Smooth muscle cell of trachea (primary cell): ENCODE measurements at places on chromosomes 3 and 15. TPM values are rescaled to one million over a fixed set of nuclear protein-coding genes. Genes with fewer than 3 reads are reported as not detected.

Gene CPEB1
- 36.7 and 42.7 TPM in 2 replicates for total RNA-seq

Gene MEIS2
- 51.1 and 60.0 TPM in 2 replicates for total RNA-seq

Gene AADACL2
- total RNA-seq: not detected in 2 replicates

Gene SUMF1
- total RNA-seq: 95.1 and 134 TPM in 2 replicates

Gene DET1
- total RNA-seq: 6.6 and 8.1 TPM in 2 replicates

Gene ACTRT3
- total RNA-seq: 4.8 and 5.4 TPM in 2 replicates

Gene TRH
- not detected in 2 replicates for total RNA-seq

Gene MUC20
- total RNA-seq: under 0.01 and 0.50 TPM in 2 replicates

Gene MCTP2
- 18.9 and 19.6 TPM in 2 replicates for total RNA-seq
